ENCODE measurements at places on chromosomes 6 and 20.

DNA sequence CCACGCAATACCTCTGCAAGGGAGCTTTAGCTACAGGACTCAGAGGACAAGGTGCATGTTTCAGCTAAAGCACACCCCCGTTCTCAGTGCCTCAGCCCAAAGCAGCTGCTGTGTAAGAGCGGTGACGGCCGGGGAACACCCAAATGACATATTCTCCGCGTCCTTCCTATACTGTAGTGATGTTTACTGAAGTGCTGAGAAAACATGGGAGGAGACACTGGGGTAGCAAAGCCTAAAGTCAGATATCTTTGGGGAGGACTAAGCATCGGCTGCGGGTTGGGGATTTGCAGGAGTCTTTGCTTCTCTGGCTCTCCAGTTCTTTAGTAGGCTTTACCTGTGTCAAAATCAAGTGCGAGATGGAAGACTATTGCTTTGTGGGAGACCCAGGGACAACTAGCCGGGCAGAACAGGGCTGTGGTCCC is 1.7 kb downstream of the SLC22A23 start:
- no peak for DNase-seq

DNA sequence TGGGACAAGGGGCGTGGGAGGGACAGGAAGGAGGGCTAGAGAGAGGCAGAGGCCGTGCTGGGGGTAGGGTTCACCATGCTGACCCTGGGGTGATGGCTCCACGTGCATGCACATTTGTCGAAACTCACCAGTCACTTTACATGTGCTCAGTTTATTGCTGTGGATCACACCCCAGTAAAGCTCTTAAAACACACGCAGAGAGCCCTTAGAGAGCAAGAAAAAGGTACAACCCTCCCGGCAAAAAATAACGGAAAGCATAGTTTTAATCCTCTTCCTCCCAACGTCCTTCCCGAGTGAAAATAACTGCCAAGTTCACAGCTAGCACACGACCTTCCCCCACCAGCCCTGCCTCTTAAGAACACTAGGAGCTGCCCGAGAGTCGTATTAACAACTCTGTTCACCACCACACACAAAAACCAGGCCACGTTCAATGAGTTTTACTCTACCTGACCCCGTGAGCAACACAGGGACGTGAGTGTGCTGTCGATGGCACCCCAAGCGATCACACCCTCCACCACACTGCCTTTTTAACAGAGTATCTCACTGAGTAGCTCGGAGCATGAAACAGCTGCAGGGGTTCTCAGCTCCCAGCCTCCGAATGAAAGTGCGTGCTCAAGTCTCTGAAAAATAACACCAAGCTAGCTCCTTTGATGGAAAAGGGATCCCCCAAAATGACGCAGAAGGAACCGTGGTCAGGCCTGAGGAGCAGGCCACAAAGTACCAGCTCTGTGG is 39.7 kb downstream of the TAF4 start:
- peak; percentile 55 for DNase-seq

- no peak for DNase-seq
Measured at GRCh38 chr6:10556589-10556988, 35.4 kb downstream of the GCNT2 start.

GRCh38 chr6:112305795-112306564 is 41.1 kb upstream of the RFPL4B start:
- DNase-seq, result no peak

- DNase-seq, result no peak
Measured at GRCh38 chr6:167906899-167907298, 80.2 kb downstream of the AFDN start.

- DNase-seq, result no peak
Measured at GRCh38 chr6:45026003-45026516, 302.1 kb upstream of the RUNX2 start.

- DNase-seq, result no peak
Measured at GRCh38 chr6:119296036-119297035, 53.2 kb downstream of the MAN1A1 start.

DNA sequence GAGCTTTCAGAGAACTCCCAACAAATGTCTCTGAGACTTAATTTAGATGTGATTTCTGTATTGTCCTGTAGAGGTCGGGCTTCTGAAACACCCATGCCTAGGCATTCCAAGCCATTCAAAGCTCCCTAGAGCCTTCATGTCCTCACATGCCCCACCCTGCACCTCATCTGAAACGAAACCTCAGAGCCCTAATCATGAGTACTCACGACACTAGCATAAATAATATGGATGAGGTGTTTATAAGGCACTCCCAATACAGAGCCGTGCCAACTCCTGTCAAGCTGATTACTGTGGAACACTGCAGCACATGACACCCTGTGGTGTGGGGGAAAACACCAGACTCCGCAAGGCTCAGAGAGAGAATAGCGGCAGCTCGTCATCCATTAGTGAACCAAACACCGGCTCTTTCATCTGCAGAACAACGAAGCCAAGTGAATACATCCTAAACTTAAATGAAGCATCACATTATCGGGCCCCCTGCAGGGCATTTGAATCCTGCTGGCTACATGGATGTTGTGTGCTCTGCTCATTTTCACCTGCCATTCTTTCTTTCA is 83.8 kb downstream of the FNDC1 start:
- no peak for DNase-seq

DNA sequence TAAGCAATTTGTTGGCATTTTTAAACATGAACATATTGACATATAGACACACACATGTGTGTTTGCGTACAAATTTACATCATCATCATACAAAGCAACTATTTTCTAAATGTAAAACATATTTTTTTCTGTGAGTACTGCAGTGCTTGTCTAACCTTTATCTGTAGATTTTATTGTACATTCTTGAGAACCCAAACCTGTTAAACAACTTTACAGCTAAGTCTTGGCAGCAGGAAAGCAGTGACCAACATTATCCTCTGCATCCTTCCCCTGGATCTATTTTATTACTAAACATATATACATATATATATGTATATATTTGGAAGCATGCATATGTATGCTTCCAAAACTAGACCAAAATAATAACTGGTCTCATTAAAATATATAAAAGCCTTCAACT is 10.4 kb upstream of the PLCB1 start:
- DNase-seq, result no peak

DNA sequence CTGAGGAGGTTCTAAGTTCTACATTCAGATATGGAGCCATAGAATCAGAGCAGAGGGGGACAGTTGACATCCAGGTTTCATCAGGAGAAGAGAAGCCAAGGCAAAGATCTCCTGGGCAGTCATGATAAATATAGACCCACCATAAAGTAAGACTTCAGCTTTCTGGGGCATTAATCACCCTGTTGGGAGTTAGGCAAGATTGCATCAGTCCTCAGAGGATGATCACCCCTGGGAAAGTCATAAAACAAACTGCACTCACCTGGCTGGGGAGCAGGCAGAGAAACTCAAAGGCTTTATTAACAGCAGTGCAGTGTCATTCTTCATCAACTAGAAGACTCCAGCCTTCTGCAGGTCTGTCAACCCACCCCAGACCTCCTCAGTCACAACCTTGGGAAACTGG is 301.3 kb upstream of the JARID2 start:
- DNase-seq, result no peak

- DNase-seq, result no peak
Measured at GRCh38 chr6:81166770-81167169, 585.7 kb downstream of the TENT5A start.

- no peak for DNase-seq
Measured at GRCh38 chr20:17202673-17203072, 24.2 kb upstream of the PCSK2 start.

DNA sequence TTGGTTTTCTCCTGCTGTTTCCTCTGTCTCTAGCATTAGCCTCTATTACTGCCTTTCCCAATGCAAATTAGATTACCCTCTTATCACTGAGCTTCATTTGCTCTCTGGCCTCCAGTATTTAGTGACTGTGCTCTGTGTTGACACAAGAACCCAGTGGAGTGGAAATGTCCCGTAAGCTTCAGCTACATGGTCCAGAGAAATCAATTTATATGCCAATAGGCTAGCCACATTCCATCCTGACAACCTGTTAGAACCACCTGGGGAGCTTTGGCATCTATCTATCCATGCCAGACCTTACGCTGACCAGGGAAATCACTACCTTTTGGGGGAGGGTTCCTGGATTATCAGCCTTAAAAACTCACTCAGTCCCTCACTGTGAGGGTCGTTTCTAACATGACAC is 459.6 kb downstream of the UTRN start:
- DNase-seq, result no peak

- no peak for DNase-seq
Measured at GRCh38 chr6:10381830-10382208, 33.1 kb downstream of the TFAP2A start.

GRCh38 chr20:57786304-57786932 is 76.6 kb upstream of the PMEPA1 start:
- DNase-seq, result no peak

- no peak for DNase-seq
Measured at GRCh38 chr20:24448170-24448569, 21.3 kb upstream of the SYNDIG1 start.

DNA sequence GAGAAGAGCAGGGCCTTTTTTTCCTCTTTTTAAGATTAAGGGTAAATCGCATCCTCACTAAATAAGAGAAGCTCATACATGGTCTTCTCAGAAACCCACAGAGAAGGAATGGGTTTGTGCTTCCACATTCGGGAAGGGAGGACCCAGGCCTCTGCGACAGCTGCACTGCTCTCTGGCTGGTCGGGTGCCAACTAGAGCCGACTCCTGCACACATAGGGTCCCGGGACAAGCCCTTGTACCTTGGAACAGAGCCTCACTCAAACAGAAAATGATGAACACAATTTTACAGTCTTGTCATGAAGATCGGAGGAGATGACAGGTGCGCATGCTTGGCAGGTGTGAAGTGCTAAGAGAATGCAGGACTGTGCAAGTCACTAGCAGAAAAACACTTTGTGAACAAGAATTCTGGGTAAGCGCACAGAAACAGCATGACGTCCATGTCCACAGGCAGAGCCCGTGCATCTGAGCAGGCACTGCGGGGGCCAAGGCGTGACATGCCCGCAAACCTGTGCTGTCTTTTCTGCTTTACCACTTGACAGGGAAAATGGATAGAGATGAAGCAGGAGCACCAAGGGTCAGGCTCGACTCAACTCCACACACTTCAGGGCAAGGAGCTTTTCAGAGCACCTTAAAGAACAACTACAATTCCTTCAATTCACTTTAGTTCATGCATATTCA is 101.0 kb upstream of the MPC1 start:
- no peak for DNase-seq

DNA sequence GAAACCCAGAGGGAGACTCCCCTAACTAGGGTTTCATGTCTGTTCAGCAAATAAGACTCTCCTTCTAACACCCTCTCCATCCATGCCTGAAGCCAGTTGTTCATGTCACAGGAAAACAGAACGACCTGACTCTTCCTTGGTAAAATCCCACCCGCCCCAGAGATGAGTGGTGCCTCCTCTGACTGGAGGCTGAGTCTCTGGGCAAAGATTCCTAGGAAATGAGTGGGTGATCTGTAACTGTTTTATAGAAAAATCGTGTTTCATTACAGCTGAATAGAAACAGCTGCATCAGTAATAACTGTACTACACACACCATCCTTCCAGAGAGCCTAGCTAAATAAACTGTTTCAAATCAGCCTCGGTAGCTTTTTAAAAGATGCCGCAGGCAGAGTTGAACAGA is 37.4 kb upstream of the MRPS10 start:
- no peak for DNase-seq

- DNase-seq, result no peak
Measured at GRCh38 chr6:123016431-123017103, 20.5 kb downstream of the CLVS2 start.

- DNase-seq, result no peak
Measured at GRCh38 chr6:22949967-22950366, 380.6 kb downstream of the HDGFL1 start.

GRCh38 chr6:119445666-119446065 is 96.1 kb upstream of the MAN1A1 start:
- no peak for DNase-seq

GRCh38 chr6:44672841-44673240 is 285.3 kb downstream of the CDC5L start:
- no peak for DNase-seq

DNA sequence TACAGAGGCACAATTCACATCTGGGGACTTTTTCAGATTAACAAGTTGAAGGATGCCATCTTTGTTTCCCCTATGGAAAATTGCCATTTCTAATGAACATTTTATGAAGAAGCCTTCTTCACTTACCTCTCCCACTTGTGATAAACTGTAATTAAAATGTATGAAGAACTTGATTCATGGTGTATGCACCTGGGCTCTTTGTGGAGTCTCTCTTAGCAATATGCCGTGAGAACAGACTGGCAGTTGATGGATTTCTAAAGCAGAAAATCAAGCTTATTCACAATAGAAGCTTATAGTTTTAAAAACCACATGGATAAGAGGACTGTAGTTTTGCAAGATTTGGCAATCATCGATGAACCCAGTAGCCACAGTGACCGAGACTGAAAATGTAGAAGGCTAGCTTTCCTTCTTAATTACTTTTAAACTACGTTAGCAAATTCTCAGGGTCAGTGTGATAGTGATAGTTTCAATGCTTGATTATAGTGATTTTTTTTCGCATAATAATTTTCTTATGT is 270.6 kb downstream of the PRL start:
- DNase-seq, result no peak

GRCh38 chr6:25706314-25707014 is 48.1 kb upstream of the SLC17A4 start:
- DNase-seq, result no peak

DNA sequence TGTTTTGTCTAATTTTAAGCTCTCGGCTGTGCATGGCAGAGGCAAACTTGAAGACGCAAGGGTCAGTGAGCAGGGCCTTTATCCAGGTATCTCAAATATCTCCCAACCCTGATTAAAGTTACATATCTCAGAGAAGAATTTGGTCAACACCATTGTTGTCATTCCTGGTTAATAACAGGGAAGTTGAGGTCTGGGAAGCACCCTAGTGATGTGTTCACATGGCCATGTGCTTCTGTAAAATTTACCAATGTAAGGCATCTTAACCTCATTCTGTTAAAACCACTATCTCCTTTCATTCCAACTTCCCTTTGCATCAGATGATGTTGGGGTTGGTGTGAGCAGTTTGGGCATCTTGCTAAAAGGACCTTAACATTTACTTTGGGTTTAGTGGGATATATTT is 4.0 kb upstream of the FAM110A start:
- no peak for DNase-seq

GRCh38 chr20:36214684-36215256 is 21.5 kb upstream of the AAR2 start:
- peak; percentile 26 for DNase-seq

DNA sequence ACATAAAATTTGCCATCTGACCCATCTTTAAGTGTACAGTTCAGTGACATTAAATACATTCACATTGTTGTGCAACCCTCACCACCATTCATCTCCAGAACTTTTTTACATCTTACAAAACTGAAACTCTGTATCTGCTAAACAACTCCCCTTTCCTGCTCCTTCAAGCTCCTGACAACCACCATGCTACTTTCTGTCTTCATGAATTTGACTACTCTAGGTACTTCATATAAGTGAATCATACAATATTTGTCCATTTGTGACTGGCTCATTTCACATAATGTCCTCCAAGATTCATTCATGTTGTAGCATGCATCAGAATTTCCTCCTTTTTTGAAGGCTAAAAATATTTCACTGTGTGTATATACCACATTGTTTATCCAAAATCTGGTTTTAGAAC is 86.9 kb upstream of the SMLR1 start:
- DNase-seq, result no peak

- no peak for DNase-seq
Measured at GRCh38 chr20:50256577-50256976, 65.9 kb downstream of the CEBPB start.
